Cardiac atrium fibroblast (primary cell): ENCODE measurements at places on chromosomes 11 and 22. TPM values are rescaled to one million over a fixed set of nuclear protein-coding genes. Genes with fewer than 3 reads are reported as not detected.

The ENTHD1 gene
- not detected in 2 replicates for total RNA-seq

The ARL14EP gene
- total RNA-seq = 12.1 and 17.7 TPM in 2 replicates

The LIF gene
- 2.0 and 9.7 TPM in 2 replicates for total RNA-seq

The TSGA10IP gene
- not detected in 2 replicates for total RNA-seq

The PATE4 gene
- not detected in 2 replicates for total RNA-seq

The MS4A15 gene
- total RNA-seq = not detected in 2 replicates

The CERK gene
- total RNA-seq = 20.6 and 26.0 TPM in 2 replicates

The WDR74 gene
- 20.4 and 50.1 TPM in 2 replicates for total RNA-seq

The KRTAP5-1 gene
- not detected in 2 replicates for total RNA-seq

The PRR33 gene
- not detected in 2 replicates for total RNA-seq

The POLA2 gene
- 2.7 and 5.3 TPM in 2 replicates for total RNA-seq

The RSF1 gene
- 13.0 and 19.9 TPM in 2 replicates for total RNA-seq

The MUC5AC gene
- not detected in 2 replicates for total RNA-seq

The SCGB2A2 gene
- total RNA-seq = not detected in 2 replicates

The PANX2 gene
- 0.65 and 1.1 TPM in 2 replicates for total RNA-seq

The RIBC2 gene
- total RNA-seq = 0.32 TPM in 1 of 2 replicates, not detected in the other

The APOBEC3F gene
- total RNA-seq = 1.4 and 2.8 TPM in 2 replicates

The VWCE gene
- 8.9 and 13.0 TPM in 2 replicates for total RNA-seq

The MUC6 gene
- total RNA-seq = not detected in 2 replicates

The IRF7 gene
- total RNA-seq = 20.4 and 34.1 TPM in 2 replicates

The LARGE2 gene
- total RNA-seq = not detected in 2 replicates

The EI24 gene
- total RNA-seq = 61.6 and 96.7 TPM in 2 replicates

The MPEG1 gene
- total RNA-seq = under 0.01 TPM in 1 of 2 replicates, not detected in the other

The WBP2NL gene
- total RNA-seq = not detected in 2 replicates

The RBM4B gene
- 13.0 and 16.2 TPM in 2 replicates for total RNA-seq

The TRIM48 gene
- not detected in 2 replicates for total RNA-seq

The HEPN1 gene
- total RNA-seq = not detected in 2 replicates

The HDAC10 gene
- 19.0 and 19.1 TPM in 2 replicates for total RNA-seq

The LRRC74B gene
- not detected in 2 replicates for total RNA-seq

The FAM181B gene
- 0.18 TPM in 1 of 2 replicates, not detected in the other for total RNA-seq

The WNT11 gene
- 0.65 TPM in 1 of 2 replicates, not detected in the other for total RNA-seq

The OSBPL5 gene
- total RNA-seq = 32.9 and 33.5 TPM in 2 replicates

The PTPRCAP gene
- total RNA-seq = 2.0 TPM in 1 of 2 replicates, not detected in the other

The CDC42EP1 gene
- total RNA-seq = 90.3 and 92.3 TPM in 2 replicates

The VPREB1 gene
- total RNA-seq = not detected in 2 replicates

The OR6T1 gene
- not detected in 2 replicates for total RNA-seq

The SHISAL1 gene
- total RNA-seq = 6.9 and 7.5 TPM in 2 replicates

The RAB38 gene
- total RNA-seq = 0.18 and 3.1 TPM in 2 replicates

The TMPRSS5 gene
- 0.18 TPM in 1 of 2 replicates, not detected in the other for total RNA-seq

The GLYATL2 gene
- 2.5 TPM in 1 of 2 replicates, not detected in the other for total RNA-seq

The OR56A1 gene
- total RNA-seq = not detected in 2 replicates

The MOGAT2 gene
- not detected in 2 replicates for total RNA-seq

The SLC6A5 gene
- not detected in 2 replicates for total RNA-seq

The ROBO4 gene
- total RNA-seq = 25.6 and 32.9 TPM in 2 replicates

The PTS gene
- total RNA-seq = 21.5 and 26.6 TPM in 2 replicates

The SLC35F2 gene
- total RNA-seq = 5.4 and 13.9 TPM in 2 replicates

The FGF19 gene
- not detected in 2 replicates for total RNA-seq

The ACRV1 gene
- not detected in 2 replicates for total RNA-seq

The NLRP10 gene
- not detected in 2 replicates for total RNA-seq

The CRYBA4 gene
- total RNA-seq = not detected in 2 replicates

The MIF gene
- total RNA-seq = 833 and 861 TPM in 2 replicates

The OR4C11 gene
- not detected in 2 replicates for total RNA-seq
